Activated CD8-positive, alpha-beta memory T cell treated with anti-CD3 and anti-CD28 coated beads for 4 hours (primary cell): ENCODE measurements at places on chromosomes 6 and 20.

GRCh38 chr6:68741501-68742386, 106.7 kb downstream of the ADGRB3 start:
- no peak for DNase-seq

- no peak for DNase-seq
Measured at GRCh38 chr20:56465997-56466396, 2.4 kb upstream of the RTF2 start.

- no peak for DNase-seq
Measured at GRCh38 chr20:53176134-53176533, 204.0 kb downstream of the TSHZ2 start.

DNA sequence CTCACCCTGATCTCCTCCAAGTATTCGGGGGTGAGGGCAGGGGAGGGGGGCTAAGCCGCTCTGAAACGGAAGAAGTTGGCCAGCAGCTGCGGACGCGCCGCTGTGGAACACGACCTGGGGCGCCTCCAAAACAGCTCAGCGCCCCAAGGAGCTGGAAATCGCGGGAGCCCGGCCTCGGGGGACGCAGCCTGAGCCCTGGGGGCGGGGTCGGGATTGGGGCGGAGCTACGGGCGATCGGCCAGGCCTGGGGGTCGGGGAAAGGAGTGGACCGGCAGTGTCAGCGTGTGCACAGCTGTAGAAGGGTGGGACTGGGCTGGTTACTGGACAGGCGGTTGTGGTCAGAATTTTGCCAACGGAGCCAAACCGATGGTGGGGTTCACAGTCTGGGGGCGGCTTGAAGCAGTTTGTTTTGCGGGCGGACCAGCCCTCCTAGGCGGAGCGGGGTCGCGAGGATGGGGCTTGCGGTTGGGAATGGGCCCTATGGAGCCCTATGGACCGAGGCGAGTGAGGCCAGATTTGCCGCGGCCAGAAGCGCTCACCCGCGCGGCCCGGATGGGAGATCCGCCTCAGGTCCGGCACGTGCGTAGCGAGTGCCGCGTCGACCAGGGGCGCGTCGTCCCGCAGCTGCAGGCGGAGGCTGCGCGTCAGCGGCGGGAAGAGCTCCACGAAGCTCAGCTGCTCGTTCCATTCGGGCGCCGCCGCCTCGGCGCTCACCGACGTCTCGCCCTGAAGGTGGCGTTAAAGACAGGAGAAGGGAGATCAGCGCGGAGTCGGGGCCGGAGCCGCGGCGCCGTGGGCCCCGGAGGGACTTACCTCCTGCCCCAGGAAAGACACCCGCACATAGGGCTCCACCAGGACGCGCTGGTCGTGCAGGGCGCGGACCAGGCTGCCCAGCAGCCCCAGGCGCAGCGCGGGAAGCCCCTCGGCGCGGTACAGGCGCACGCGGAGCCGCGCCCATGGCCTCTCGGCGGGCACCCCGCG, 14.3 kb upstream of the SPAG4 start:
- DNase-seq, result peak; percentile 51

DNA sequence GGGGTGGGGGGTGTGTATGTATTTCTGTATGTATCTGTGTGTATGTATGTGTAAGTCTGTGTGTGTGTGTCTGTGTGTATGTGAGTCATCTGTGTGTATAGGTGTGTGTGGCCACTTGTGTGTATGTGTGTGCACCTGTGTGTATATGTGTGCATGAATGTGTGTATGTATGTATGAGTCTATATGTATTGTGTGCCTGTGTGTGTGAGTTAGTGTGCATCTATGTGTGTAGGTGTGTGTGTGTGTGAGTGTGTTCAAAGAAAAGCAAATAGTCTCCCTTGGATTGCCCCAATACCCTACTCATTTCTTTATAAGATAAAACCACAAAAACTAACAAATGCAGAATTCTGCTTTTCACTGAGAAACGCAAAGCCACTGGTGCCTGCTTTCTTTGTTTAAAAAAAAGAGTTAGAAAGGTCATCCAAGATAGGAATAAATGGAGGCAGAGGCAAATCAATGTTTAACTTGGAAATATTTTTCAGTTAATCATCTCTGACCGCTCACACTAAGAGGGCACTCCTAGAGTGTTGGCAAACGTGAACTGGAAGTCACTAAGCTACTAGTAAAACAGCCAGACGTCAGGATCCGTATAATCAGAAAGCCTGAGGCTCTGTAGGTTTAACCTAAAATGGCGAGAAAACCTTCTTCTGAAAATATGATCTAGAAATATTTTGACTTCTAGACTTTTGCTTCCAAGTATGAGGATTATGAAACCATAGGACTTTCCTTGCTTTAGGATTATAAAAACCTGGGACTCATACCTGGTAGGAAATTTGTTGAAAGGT, 37.4 kb upstream of the JAG1 start:
- DNase-seq, result no peak

GRCh38 chr6:13615792-13616120, 621 bp downstream of the NOL7 start:
- DNase-seq, result no peak

DNA sequence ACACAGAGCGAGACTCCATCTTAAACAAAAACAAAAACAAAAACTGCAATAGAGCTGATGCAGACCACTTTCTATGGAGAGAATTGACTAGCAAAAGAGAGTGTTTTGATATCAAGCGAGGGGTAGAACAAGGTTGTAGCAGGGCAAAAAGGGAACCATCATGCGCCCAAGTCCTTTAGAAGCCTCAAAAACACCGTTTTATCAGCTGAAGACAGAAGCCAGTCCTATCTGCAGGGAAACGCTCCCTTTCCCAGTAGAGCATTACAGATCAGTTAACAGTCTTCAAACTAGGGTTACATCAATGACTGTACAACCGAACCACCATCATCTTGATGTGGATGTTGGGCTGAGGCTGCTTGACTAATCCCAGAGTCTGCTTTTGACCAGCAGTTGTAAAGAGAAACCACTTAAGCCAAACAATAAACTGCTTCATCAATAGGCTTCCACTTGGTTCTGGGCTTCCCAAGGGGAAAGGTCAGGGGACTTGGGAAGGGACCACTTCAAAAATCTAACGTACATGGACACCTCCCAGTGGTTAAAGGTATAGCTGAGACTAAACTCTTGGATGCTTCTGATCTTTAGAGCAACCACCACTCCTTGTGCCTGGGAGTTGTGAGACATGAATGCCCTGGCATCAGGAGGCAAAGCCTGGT, 59.6 kb upstream of the SPDEF start:
- DNase-seq, result no peak

- DNase-seq, result no peak
Measured at GRCh38 chr6:46690911-46691451, 3.3 kb downstream of the TDRD6 start.

GRCh38 chr6:75155631-75156030, 50.2 kb downstream of the COL12A1 start:
- DNase-seq, result no peak

- DNase-seq, result no peak
Measured at GRCh38 chr6:164159061-164159460, 744.5 kb downstream of the QKI start.

DNA sequence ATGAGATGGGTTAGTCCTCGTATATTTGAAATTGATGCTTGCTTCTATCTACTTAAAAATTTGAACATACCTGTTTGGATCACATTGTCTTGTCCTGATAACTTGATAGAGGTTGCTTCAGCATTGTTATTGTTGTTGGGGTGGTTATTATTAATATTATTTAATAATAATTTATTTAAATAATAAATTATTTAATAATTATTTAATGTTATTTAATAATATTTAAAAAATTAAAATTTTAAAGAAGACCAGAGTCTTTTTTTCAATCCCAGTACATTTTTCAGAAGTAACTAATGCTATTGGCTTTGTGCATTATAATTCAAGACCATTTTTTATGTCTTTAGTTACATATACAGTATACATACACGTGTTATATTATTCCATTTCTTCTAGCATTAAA, 116.6 kb upstream of the DUSP22 start:
- no peak for DNase-seq

DNA sequence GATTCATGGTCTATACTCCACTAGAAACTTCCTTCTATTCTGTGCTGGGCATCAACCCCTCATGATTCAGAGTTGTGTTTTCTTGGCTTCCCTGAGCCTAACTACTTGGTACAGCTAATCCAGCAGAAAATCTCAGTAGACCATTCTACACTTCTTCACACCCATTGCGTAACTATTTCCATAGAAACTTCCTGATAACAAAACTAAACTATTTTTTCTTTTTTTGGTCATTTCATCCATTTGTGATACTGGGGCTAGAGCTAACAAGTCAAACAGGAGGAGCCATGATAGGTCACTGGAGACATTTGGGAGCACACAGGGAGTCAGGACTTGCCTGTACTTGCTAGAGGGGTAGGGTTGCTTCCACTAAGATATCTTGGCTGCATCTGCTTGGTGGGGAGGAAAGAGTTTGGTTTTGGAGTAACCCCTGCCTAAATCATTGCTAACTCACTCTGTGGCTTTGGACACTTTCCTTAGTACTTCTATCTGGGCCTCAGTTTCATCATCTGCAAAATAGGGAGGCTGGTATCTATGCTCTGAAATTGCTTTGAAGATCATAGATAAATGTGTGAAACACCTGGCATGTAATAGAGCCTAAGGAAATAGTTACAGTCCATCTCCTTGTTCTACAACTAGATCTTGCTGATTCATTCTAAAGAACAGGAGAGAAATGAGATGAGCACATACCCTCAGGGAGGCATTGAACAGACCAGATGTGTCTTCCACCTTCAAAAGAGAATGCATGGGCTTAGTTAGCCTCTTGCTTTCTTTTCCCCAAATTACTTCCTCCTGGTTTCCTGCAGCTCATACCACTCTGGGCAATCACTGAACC, 127.9 kb upstream of the ADGRF1 start:
- no peak for DNase-seq

DNA sequence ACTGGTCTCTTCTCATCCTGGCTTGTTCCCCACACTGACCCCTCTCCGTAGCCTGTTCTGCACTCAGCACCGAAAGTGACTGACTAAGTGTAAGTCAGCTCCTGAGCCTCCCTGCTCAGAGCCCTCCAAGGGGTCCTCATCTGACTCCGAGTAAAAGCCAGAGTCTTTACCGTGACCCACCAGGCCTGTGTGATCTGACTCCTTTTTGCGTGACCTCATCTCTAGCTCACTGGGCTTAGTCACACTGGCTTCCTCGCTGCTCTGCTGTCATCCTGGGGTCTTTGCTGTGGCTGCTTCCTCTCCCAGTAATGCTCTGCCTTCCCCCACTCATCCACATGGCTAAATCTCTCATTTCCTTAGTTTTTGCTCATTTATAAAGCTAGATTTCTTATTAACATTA, 116.6 kb downstream of the PLCB4 start:
- no peak for DNase-seq

DNA sequence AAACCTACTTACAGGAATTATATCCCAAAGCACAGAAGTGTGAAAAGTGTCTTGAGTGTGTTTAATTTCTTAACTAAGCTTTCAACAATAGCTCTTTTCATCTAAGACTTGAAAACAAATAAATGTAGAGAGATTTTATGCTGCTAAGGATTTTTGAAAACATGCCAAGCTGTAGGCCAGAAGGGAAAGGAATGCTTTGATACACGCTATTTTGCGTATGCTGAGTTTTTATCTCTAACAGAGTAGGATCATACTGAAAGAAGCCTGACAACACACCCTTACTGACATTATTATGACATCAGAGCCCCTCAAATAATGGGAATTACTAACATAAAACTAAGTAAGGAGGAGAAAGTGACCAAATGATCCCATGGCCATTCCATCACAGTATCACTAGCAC, 265.5 kb downstream of the KHDC1L start:
- DNase-seq, result no peak

- peak; percentile 32 for DNase-seq
Measured at GRCh38 chr20:57480444-57481160, 44.3 kb downstream of the CTCFL start.

- no peak for DNase-seq
Measured at GRCh38 chr6:170288091-170288631, 2.7 kb downstream of the DLL1 start.

DNA sequence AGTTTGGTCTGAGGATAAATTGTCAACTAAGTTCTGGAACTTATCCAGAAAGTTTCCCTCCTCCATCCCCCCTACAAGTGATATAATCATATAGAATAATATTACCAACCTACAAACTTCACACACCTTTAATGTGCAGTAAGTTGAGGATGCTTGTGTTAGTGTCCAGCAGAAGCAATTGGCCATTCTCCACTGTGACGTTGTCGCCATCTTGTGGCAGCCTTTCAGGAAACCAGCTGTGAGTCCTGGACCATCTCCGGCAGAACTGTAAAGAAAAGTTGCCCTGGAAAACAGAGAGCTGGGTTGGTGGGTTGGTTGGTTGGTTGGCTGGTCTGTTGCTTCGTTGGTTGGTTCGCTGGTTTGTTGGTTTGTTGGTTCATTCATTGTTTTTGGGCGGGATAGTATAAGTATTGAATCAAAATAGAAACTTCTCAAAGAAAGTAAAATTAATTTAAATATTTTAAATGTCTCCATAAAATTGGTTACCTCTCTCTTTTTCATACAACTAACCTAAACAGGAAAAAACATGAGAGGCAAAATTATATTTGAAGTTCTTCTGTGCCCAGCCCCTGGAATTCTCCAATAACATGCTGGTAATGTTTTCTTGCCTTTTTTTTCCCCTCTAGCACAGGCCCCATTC, 127.5 kb downstream of the PKHD1 start:
- no peak for DNase-seq

GRCh38 chr6:13038315-13038714, 290.0 kb downstream of the TBC1D7 start:
- no peak for DNase-seq

DNA sequence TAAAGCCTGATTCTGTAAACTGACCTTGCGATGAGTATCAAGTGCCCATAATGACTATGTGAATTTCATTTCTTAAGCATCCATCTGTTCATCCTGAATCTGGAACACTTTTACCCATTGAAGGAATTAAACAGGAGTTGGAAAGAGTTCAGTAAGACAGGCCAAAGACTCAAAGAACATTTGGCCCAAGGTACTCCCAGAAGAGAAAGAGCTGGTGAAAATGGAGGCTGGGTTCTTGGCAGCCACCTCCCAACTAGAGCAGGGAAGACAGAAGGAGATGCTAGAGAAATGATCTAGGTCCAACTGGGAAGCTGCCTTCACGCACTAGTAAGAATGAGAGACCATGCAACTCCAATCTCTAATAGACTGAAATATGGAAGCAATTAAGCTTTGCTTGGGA, 290.8 kb upstream of the RNF24 start:
- DNase-seq, result no peak

DNA sequence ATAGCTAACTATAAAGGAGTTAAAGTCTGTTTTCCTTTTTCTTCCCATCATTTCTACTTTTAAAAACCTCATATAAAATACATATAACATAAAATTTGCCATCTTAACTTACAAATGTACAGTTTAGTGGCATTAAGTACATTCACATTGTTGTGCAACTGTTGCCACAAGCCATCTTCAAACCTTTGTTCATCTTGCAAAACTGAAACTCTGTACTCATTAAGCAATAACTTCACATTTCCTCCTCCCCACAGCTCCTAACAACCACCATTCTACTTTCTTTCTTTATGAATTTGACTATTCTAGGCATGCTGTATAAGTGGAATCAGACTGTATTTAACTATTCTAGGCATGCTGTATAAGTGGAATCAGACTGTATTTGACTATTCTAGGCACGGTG, 4.5 kb downstream of the CCDC170 start:
- DNase-seq, result no peak

GRCh38 chr6:170464524-170464979, 88.6 kb downstream of the PSMB1 start:
- peak; percentile 18 for DNase-seq

GRCh38 chr6:143026696-143027449, 33.8 kb upstream of the AIG1 start:
- peak; percentile 36 for DNase-seq
